ENCODE measurements at places on chromosomes 5 and 9.

DNA sequence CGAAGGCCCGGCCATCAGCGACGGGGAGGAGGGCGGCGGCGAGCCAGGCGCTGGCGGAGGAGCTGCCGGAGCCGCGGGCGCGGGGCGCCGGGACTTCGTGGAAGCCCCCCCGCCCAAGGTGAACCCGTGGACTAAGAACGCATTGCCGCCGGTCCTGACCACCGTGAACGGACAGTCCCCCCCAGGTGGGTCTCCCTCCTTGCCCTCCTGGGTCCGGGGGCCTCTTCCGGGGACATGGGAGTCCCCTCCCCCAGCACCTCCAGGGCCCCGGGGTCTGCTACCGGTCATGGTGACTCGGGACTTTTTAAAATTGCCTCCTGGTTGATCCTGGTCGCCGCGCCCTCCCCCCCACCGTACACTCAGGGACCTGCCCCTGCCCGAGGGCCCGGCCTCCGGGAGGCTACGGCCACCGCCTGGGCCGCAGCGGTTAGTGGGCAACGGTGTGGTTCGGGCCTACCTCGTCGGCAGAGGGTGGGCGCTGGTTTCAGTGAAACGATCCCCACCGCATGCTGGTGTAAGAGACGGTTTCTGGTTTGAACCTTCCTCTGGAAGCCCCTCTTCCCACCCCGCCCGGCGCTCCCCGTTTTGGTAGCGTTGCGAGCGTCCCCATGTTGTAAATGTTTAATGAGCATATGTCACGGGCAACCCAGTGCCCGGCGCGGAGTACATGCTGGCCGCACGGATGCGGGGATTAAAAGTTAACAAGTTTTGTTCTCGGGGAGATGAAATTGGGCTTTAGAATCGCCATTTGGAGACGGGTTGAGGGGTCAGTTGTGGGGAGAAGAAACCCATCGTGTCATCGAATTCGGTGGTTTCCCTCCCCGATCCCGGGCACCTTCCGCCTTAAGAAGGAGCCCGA is 1.1 kb downstream of the LARP1 start:
- peak; percentile 57 for DNase-seq

- peak; percentile 3 for DNase-seq
Measured at GRCh38 chr9:10704720-10705119, 91.9 kb upstream of the PTPRD start.

DNA sequence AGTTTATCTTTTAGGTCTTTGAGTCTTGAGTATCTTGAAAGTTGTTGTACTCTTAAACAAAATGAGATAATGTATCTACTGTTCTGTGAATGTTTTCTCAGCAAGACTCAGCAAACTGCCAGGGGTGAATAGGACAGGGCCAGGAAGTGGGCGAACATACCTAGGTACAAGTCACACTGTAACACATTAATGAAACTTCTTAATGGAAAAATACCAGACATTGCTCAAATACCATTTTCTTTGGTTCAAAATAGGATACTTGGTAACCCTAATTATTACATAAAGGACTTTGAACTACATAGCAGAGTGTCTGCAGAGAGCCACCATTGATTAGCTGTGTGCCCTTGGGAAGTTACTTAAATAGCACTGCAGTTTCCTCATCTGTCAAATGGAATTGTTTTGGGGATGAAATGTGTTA is 197.5 kb downstream of the ARHGEF28 start:
- peak; percentile 95 for DNase-seq

DNA sequence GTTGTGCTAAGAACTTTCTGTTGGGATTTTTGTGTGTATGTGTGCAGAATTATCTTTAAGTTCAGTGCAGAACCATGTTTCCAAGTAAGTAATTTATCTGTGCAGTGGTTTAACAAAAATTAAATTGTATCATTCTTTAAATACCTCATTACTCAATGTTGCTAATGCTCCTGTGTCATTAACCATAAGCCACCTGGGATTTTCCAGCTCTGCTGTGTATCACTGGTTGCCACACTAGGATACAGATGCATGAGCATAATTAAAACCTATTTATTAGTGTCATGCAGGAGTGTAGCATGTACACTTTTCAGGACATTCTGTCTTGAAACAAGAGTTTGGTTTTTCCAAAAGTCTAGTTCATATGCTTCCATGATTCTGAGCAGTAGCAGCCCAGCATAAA is 120.4 kb upstream of the PTGER4 start:
- DNase-seq = no peak

DNA sequence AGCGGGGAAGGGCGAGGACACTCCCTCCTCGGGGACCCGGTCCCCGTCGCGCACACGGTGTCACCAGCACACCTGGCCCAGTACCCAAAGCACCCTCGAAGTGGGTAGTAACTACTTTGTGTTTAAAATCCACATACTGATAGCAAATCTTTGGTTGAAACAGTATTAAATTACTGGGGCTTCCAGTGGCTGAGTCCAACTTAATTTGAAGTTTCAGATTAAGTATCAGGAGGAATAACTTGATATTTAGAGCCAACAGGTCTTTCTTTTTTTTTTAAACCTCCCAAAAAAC is 615 bp downstream of the ATG10 start:
- DNase-seq = no peak

DNA sequence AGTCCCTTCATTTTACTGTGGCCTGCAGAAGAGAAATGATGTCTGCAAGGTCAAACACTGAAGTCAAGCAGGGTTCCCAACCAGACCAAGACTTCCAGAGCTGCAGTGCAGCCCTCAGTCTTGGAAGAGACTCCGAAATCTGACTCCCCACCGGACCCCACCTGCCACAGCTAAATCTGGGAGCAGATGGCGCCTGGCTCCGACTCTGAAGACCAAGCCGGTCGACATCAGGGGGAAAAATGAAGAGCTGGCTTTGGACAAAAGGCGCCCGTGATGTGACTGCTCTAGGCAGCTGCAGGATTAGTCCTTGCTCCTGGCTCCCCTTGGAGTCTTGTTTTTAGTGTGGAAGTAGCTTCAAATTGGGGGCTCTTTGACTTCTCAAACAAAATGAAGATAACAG is 72.4 kb upstream of the ZNF622 start:
- no peak for DNase-seq

GRCh38 chr5:167644619-167645018 is 646.8 kb upstream of the WWC1 start:
- DNase-seq = peak; percentile 25

DNA sequence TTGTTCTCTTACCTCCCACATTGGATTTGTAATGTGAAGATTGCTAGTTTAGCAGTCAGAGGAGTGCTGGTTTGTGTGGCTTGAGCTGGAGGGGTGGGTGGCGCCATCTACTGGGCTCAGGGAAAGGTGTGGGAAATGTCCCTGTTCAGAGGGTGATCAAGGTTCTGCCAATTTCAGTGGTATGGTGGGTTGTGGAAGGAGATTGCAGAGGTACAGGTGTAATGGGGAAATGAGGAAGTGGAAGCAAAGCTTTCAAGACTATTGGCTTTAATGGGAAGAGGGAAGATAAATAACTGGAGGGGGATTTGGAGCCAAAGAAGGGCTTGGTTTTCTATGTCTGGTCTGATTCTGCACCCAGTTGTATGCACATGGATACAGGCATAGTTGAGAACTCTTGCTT is 76.4 kb downstream of the OSMR start:
- peak; percentile 61 for DNase-seq

DNA sequence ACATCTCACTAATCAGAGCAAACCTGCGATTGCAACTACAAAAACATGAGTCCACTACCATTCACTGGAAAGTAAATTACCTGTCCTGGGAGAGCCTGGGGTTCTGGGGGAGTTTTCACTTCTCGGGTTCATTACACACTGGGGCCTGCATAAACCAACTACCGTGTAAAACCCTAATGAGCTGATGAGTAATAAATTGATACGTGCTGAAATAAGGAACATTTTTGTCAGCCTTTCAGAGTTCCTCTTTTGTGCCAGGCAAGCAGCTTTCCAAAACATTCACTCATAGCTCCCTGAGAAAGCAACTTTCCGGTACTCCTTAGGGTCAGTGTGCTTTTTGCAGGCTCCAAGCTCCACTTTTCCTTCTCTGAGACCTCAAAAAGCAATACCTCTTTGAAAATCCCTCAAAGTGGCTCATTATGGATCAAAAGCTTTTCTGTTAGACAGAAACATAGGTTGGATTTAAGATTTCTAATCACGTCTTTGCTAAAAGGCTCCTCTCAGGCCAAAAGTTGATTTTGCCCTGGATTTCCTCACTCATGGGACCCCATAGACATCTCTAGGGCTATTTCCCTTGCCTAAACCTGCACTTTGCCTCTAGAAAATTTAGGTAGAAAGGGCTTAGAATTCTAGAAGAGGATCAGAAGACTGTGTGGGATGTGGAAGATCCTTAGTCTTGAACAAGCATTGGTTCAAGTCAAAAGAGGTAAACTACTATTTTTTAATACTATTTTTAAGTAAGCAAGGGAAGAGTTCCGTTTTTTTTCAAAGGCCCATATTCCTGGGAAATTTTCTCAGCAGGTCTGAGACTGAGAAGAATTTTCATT is 74.8 kb downstream of the ST8SIA4 start:
- DNase-seq = no peak
